Stimulated activated CD8-positive, alpha-beta memory T cell treated with anti-CD3 and anti-CD28 coated beads, Interleukin-15, amount 100 ng/mL, for 4 hours (primary cell): ENCODE measurements at places on chromosomes 3 and 15.

GRCh38 chr15:95742836-95743235, 587.7 kb upstream of the NR2F2 start:
- DNase-seq = no peak

GRCh38 chr15:57313134-57313483, 63.2 kb upstream of the CGNL1 start:
- no peak for DNase-seq

DNA sequence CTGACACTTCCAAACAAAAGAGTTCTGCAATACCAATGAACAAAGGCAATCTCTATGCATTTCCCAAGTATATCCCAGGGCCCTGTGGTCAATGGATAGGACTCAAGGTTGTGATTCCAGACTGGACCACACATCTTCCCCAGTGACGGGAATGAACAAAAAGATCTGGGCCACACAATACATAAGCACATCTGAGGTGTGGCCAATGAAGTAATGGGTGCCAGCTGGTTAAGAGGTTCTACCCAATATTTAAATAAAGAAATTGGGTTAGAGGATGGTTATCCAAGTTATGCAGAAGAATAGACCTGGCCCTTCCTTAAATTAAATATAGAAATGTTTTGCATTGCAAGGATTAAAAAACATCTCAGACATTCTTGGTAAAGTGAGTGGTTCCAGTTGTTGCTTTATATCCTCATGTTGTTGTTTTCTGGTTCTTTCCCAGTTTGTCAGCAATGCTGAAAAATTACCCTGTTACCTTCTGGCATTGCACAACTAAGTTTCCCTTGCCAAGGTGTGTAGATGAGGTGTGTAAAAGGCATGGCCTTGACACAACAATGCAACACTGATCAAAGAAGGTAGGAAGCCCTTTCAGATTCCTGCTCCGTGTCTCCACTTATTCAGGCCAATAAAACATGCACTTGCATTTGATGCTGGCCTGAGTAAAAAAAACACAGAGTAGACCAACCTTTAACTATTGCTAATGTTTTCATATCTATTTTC, 86.5 kb downstream of the PRICKLE2 start:
- no peak for DNase-seq

DNA sequence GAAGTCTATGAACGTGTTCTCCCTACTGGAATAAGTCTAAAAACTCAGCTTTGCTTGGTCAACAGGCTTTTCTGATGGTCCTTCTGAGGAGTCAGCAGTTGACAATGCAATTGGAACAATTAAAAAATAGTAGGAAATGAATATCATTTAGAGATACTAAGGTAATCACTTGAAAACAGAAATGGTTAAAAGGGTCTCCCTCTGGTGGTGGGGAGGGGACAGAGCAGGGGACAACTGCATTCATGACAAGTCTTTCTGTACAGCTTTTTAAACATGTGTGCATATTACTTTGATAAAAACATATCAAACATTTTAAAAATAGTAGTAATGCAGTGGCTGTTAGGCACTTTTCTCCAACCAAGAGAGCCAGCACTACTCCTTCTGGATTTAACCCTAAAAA, 119.9 kb upstream of the FHIT start:
- DNase-seq = no peak

- DNase-seq = no peak
These were observed 52.3 kb upstream of the BNIP2 start for GRCh38 chr15:59741274-59741906.

DNA sequence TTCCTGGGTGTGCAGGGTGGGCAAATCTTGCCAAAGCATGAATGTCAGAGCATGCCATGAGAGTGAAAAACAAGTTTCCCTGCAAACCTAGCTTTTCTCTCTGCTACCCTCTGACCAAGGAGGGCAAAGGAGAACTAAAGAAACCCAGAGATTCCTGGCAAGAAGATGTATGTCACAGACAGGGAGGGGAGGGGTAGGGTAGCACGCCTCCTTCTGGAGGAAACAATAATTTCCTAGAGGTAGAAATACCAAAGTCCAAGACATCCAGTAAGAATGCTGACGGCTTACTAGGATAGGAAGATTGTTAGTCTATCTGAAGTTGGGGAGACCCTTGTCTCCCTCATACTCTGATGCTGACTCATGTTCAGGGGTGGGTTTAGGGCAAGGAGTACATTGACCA, 203.9 kb downstream of the NR1D2 start:
- no peak for DNase-seq
